ENCODE measurements at places on chromosomes 11 and 22.

- no peak for DNase-seq
Observed at GRCh38 chr22:41725510-41726110, 26.3 kb downstream of the MEI1 start.

DNA sequence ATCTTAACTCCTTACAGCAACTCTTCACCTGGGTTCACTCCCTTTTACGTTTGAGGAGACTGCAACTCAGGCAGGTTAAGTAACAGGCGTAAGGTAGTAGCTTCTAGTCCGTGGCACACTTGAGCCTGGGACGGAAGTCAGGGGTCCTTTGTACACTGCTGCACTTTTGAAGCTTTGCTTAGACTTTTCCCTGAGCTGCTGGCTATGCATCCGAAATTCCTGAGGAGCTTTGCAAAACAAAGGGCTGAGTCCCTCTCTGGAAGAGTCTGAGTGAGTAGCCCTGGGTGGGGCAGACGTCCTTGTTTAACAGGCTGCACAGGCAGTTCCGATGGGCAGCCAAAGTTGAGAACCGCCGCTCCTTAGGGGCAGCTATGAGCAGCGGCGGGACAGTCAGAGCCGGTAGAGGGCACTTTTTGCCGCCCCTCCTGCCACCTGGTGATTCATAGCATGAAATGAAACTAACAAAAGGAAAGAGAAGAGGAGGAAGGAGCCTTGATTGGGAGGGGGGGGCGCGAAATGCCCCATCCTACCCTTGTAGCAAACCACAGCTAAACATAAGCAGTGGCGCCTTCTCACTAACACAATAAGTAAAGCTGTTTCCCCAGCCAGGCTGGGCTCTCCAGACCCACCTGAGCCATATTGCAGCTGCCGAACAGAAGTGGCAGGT lies 1.4 kb downstream of the TMEM109 start:
- peak; percentile 49 for DNase-seq

GRCh38 chr22:36325154-36326031 lies 62.4 kb downstream of the MYH9 start:
- no peak for DNase-seq

GRCh38 chr11:12094872-12095800 lies 15.3 kb upstream of the MICAL2 start:
- DNase-seq: no peak

- no peak for DNase-seq
Observed at GRCh38 chr22:50007057-50007511, 5.5 kb downstream of the IL17REL start.

DNA sequence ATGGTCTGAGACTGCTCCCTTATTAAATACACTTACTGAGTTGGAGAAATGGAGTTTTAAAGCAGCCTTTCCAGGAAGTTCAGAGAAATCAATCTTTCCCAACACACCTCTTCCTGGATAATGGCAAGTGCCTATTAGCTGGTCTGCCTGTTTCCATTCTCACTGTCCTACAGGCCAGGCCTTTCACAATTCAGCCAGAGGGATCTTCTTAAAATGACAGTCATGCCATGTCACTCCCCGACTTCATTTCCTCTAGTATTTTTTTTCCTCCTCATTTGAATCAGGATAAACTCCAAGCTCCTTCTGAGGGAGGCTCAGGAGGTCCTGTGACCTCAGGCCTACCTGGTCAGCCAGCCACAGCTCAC lies 62.6 kb downstream of the FDX1 start:
- DNase-seq: no peak

DNA sequence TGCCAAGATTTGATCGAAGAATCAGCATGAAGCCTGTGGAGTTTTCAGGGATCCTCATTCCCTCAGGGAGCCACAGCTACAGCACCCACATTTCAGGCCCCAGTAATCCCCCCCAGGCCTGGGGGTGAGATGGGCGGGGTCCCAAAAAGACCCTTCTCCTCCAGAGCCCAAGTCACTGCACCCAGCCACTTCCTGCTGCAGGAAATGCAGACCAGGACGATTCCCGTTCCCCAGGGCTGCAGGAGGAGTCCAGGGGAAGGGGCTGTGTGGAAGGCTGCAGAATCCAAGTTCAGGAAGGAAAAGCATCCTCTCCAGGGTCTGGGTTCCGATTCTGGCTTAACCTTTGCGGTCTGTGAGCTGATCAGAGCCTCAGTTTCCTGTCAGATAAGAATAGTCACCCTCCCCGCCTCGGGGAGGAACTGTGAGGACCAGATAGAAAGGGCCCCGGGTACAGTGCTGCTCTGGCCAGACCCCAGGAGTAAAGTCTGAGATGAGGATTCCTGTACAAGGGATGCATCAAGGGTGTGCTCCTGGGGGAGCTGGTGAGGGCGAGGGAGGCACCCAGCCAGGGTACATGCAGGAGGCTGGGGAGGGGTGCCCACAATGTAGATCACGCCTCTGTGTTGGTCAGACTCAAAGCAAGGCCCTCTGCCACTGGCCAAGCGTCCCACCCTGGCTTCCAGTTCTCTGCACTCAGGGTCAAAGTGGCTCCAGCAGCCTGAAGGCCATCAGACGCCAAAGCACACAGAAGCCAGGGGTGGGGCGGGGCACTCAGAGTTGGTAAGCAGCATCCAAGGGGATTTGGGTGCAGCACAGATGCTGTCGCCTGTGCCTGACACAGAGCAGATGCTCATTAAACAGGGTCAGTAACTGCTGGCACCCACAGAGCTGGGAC lies 30.1 kb upstream of the TP53I11 start:
- DNase-seq: no peak

DNA sequence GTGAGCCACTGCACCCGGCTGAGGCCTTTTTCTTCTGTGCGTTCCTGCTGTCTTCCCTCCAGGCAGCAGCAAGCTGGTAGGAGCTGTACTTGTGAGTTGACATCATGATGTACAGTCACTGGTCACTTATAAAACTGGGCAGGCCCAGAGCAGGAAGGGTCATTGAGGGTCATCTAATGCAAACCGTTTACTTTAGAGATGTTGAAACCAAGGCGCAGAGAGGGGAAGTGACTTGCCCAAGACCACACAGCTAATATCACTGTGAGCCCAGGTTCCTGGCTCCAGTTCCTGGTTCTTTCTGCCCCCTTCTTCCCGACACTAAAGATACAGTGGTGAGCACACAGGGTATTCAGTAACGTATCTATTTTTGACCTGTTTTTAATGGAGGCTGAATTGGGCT lies 27.3 kb downstream of the PTPRJ start:
- no peak for DNase-seq

DNA sequence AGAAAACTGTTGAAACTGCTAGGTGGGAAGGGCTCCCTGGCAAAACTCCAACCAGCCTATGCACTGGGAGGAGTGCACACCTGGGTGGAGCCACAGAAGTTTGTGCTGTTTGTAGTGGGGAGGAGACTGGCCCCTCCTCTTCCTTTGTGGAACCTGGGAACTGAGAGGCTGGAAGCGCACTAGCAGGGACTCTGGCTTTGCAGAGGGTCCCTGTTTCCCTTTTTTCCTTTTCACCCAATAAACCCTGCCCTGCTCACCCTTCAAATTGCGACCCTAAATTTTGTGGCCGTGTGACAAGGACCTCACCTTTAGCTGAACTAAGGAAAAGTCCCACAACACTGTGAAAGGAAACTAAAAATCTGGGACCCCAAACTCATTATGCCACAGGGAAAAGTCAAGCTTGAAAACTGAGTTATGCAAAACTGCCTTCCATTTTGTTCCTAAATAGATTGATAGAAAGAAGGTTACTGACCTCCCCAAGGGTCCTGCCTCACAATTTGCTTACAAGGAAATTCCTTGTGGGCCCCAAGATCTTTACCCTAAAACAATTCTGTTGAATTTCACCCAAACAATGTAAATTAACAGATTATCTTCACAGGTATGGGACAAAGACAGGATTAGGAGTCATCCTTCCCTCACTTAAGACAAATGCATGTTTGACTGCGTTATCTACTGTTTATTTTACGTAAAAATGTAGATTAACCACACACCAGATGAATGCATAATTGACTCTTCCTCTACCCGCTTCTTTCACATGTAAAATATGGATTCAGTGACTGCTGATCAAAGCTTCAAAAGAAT lies 81.0 kb downstream of the SLC36A4 start:
- no peak for DNase-seq

DNA sequence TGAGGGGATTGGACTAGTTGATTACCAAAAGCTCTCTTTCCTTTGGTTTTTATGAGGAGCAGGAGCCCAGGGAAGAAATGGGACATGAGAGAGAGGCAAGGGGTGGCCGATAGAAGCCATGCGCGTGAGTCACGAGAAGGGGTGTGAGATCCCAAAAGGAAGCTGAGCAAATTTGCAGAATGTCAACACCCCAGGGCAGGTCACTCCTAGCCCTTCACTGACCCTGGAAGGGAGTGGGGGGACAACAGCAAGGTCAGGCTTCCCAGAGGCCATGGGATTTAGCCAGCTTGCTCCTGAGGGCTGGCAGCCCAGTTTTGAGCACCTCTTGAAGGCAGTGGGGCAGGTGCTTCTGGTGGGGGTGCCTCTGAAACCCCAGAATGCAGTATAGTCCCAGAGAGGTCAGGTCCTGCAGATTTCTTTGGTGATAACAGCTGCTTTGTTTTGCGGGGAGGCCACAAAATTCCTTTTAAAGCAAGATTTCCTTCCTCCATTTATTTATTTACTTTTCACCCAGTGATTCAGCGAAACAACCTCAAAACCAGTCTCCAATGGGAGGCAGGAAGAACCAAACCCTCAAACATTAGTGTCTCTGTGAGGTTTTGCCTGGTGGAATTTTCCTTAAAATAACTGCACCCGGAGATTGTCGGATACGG lies 40.1 kb upstream of the TIMP3 start:
- DNase-seq: no peak

DNA sequence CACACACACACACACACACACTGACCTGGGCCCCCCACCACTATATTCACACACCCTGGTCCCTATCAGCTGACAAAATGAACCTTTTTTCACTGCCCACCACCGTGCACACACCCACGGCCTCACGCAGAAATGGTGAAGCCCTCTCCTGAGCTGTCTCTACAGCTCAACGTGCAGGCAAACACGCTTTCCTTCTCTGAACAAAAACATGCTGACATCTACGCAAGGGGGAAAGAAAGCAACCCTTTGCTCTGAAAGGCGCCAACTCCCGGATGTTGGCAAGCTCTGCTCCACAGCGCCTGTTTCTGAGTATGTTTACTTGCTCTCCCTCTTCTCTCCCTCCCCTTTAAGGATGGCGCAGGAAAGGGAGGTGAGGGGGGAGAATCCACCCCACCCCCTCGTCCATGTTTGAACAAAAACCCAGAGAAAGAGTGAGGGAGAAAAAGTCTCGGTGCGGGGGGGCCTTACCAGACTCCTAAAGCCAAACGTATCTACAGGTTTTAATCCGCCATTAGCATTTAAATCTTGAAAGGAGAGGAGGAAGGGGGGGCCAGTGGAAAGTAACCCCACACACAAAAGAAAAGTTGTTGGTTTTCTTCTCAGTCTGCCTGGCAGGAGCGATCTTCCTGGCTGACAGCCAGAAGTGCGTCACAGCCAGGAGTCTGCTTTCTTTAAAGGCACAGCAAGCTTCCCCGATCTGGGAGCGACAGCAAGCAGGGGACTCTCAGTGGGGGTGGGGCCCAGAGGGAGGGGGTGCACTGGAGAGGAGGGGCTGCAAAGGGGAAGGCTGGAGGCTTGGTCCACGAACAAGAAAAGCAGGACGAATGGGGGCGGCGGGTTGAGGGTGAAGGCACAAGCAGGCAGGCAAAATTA lies 39.6 kb downstream of the NUMA1 start:
- peak; percentile 50 for DNase-seq

DNA sequence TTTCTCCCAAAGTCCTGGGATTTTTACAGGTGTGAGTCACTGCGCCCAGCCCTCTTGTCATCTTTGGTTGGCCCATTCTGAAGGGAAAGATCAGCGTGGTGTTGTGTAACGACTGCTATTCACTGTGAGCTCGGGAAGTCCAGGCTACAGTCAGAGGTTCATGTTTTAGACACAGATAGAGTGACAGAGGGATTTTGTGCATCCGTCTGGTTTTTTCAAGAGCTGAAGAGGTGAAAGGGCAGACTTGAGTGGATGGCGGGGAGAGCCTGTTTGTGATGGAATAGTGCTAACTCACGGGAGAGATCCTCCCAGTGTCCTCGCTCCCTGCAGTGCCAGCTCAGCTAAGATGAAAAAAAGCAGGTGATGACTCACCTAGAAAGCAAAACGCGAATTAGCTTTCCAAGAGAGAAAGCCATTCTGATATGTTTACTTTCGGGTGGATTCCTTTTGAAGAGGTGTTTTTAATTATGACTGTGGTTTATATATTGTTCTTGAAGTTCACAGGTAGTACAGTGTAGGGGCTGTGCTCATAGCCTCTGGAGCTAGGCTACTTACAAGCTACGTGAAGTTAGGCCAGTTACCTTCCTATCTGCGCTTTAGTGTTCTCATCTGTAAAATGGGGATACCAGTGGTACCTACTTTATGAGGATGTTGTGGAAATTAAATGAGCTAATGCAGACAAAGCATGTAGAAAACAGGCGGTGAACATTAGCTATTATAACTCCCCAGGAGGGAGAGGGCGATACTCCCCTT lies 67.2 kb downstream of the C11orf91 start:
- DNase-seq: no peak

- peak; percentile 59 for DNase-seq
Observed at GRCh38 chr22:37484480-37485394, 1.4 kb downstream of the MFNG start.

- no peak for DNase-seq
Observed at GRCh38 chr11:105942921-105943320, 79.1 kb downstream of the MSANTD4 start.

GRCh38 chr11:62513626-62514025 lies 33.0 kb downstream of the AHNAK start:
- DNase-seq: no peak

GRCh38 chr22:24133187-24133965 lies 47.9 kb upstream of the SUSD2 start:
- DNase-seq: no peak

GRCh38 chr22:35517207-35517606 lies 23.4 kb upstream of the RASD2 start:
- no peak for DNase-seq

- DNase-seq: no peak
Observed at GRCh38 chr11:116263770-116264169, 509.0 kb downstream of the BUD13 start.

GRCh38 chr11:81987829-81988472 lies 745.7 kb downstream of the FAM181B start:
- DNase-seq: no peak

- DNase-seq: no peak
Observed at GRCh38 chr22:27046086-27046485, 388.7 kb downstream of the MIAT start.

DNA sequence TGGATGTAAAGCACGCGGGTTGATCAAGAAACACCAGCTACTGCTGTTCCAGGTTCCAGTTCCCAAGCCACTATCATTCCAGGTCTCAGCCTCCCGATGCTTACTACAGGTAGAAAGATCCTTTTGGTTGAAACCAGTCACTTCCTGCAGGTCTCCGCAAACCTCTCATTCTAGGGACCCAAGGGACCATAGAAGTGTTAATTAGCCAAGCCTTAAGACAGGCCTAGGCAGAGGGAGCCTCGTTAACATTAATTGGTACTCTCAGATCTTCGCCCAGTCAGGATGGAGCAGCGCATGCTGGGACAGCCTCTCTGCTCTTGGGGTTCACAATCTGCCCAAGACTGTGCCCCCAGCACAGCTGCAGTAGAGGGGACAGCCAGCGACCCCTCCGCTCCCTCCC lies 11.2 kb upstream of the OAF start:
- DNase-seq: no peak
